ENCODE measurements at places on chromosomes 5 and 9.

DNA sequence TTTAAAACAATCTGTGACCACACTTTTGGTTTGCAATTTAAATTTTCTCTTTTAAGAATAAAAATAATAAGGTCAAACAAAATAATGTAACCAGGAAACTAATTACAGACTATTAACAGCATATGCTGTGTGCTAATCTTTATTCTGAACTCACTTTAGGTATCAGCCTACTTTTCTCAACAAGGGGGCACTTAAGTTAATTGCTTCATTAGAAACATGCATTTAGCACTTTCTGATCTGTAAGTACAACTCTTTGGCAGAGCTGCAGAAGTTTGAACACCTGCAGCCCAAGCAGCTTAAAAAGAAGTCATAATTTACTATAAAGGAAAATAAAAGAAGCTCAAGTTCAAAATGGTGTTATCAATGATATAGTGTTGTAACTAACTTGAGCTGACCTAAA, 21.7 kb downstream of the XRCC4 start:
- no peak for DNase-seq

- DNase-seq: no peak
Measured at GRCh38 chr5:111248571-111248970, 24.4 kb downstream of the CAMK4 start.

DNA sequence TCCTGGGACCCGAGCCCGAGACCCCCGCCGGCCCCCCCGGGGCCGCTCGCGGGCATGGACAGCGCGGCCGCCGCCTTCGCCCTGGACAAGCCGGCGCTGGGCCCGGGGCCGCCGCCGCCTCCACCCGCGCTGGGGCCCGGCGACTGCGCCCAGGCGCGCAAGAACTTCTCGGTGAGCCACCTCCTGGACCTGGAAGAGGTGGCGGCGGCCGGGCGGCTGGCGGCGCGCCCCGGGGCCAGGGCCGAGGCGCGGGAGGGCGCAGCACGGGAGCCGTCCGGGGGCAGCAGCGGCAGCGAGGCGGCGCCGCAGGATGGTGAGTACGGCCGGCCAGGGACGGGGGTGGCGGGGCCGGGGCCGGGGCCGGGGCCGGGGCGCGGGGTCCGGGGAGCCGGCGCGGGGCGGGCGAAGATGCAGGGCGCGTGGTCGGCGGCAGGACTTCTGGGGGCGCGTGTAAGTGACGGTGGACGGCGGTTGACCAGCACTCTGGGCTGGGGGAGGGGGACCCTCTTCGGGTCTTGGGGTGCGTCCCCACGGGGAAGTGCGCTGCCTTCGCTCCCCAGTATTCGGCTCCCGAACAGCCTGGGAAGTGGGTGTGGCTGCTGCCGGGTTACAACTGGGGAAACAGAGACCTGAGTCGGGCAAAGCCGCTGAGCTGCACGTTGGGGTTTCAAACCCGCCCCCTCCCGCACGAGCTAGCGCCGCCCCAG, 520 bp downstream of the PRRX2 start:
- no peak for DNase-seq

DNA sequence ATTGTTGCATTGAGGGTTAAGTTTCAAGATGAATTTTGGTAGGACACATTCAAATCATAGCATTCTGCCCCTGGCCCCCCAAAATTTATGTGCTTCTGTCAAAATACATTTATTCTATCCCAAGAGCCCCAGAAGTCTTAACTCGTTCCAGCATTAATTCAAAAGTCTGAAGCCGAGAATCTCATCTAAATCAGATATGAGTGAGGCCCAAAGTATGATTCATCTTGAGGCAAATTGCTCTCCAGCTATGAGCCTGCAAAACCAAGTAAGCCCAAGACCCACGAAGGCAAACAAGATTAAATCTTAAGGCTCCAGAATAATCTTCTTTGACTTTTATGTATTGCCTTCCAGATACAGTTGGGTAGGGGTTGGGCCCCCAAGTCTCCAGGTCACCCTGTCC, 19.2 kb downstream of the TNPO1 start:
- no peak for DNase-seq

DNA sequence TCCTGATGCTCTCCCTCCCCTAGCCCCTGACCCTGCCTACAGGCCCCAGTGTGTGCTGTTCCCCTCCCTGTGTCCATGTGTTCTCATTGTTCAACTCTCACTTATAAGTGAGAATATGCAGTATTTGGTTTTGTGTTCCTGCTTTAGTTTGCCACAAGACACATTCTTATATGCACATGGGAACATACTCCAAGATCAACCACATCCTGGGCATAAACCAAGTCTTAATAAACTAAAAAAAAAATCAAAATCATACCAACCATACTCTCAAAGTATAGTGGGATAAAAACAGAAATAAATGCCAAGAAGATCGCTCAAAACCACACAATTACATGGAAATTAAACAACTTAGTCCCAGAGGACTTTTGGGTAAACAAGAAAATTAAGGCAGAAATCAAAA, 11.2 kb upstream of the ZCCHC9 start:
- no peak for DNase-seq

- no peak for DNase-seq
Measured at GRCh38 chr9:69996967-69997366, 46.7 kb upstream of the MAMDC2 start.

- DNase-seq: no peak
Measured at GRCh38 chr5:102312586-102313370, 16.7 kb upstream of the SLCO4C1 start.

DNA sequence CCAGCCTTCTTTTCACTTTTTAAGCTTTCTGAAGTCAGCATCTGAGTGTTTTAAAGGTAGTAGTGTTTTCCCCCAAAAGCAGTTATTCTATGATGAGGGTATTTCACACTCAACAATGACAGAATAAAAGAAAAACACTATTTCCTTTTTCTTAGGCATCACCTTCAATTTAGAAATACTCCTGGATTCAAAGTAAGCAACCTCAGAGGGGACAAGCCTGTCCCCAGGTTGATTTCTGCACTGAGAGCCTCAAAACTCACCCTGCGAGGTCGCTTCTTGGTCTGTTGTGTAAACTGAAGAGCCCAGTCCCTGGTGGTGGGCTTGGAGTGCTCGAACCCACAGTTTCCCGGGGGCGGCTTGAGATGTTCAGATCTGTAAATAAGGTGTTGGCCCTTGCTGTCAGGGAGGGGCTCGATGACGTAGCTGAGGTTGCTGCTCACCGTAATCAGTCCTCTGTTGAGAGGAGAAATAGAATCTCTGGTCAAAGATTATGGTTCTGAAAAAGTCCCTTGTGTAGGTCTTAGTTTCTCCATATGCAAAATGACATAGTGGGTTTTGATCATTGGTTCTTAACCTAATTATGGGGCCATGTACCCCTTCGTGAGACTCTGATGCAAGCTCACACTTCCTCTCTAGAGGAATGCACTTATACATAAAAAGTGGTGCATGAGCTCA, 55.9 kb downstream of the ADAM19 start:
- DNase-seq: no peak

GRCh38 chr9:12964271-12964670, 189.5 kb downstream of the LURAP1L start:
- DNase-seq: no peak

Data from keratinocyte (primary cell).